ENCODE measurements at places on chromosomes 3 and 15.

DNA sequence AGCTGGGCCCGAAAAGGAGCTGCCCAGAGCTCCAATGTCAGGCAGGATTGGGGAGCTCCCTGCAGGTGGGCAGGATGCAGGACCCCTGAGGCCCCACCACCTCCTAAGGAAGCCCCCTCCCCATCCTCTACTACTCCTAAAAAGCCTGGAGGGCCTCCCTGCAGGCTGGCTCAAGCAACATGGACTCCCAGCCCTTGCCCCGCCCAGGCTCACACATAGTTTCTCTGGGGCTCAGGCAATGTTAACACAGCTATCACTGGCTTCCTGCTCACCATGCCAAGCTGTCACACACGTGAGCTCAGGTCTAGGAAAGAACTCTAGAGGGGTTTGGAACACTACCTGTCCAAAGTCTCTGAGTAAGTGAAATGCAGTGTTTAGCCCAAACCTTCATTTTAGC lies 65.4 kb upstream of the ZNF148 start:
- no peak for DNase-seq

DNA sequence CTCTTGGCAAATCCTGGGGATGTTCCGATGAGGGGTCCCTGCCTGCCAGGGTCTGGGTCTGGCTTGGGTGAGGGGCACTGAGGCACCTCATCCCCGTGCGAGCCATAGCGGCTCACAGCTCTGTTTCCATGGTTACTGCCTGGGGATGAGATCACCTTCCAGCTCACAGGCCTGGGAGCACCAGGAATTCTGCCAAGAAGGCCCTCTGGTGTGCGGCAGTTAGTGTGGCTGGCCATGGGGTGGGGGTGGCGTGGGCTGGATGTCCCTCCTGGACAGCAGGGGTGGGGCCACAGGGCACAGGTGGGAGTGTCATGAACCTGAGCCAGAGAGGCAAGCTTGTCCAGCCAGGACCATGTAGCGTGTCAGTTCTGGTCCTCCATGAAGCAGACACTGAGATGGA lies 22.1 kb upstream of the PRR23E start:
- peak; percentile 27 for DNase-seq

DNA sequence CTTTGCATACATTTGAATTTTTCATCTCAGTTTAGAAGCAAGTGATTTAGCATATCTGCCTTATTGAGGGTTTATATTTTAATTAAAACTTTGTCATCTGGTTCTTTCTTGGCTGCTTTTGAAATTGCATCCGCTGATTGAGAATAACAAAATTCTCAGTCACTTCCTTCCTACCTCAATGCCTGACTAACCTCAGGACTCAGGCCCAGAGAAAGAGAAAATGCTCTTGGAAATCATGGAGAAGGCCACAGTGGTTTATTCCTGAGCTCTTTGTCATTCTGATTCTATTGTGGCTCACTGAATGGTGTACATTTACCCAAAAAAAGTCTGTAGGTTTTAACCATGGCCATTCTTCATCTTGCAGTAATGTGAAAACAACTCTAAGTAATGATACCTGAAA lies 533.9 kb downstream of the TBL1XR1 start:
- no peak for DNase-seq

DNA sequence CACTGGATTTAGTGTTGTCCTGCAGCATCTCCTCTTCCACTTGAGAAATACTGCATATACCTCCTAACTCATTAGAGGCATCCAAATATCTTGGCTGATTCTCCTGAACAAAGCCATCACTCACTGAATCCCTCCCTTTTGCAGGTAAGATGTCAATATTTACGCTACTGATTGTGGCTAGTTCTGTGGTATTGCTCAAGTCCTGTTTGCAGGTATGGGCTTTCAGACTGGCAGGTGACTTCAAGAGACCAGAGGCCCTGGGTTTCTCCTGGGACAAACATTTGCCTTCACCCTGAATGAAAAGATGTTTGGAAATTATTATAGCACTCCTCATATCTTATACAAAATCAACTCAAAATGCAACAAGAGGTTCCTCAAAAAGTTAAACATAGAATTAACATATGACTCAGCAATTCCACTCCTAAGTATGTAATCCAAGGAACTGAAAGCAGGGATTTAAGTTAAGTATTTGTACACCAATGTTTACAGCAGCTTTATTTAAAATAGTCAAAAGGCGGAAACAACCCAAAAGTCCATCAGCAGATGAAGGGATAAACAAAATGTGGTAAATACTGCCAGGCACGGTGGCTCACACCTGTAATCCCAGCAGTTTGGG lies 18.6 kb downstream of the NEK4 start:
- DNase-seq, result no peak

DNA sequence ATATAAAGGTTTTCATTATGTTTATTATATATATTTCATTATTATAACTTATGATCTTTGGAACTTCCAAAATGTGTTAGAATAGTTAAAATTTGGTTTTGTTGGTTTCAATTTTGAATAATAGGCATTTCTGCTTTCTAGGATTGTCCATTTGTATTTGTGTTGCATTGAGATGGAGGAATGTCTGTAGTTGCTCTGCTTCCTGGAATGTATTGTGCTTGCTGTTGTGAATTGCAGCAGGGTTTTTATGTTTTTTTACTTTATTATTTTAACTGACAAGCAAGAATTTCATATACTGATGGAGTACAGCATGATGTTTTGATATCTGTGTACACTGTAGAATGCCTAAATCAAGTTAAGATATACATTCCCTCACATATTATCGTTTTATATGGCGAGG lies 247.4 kb downstream of the XXYLT1 start:
- DNase-seq, result no peak

GRCh38 chr3:177411201-177411600 lies 213.9 kb upstream of the TBL1XR1 start:
- no peak for DNase-seq

All from fibroblast of skin of left biceps (primary cell).